Activated T-helper 1 cell treated with anti-CD3 and anti-CD28 coated beads, Interleukin-12 subunit alpha, Interleukin-12 subunit beta, Interleukin-2, Interleukin-4 antibody, amounts not matched to agents 30 ng/mL and 10 ng/mL and 1 ng/mL, durations not matched to agents 14 hours and 24 hours and 36 hours (primary cell): ENCODE measurements at places on chromosomes 5 and 9.

- DNase-seq = no peak
These were observed 143.8 kb upstream of the VLDLR start for GRCh38 chr9:2477755-2478154.

GRCh38 chr9:10059044-10059443 is 553.8 kb downstream of the PTPRD start:
- DNase-seq = no peak

DNA sequence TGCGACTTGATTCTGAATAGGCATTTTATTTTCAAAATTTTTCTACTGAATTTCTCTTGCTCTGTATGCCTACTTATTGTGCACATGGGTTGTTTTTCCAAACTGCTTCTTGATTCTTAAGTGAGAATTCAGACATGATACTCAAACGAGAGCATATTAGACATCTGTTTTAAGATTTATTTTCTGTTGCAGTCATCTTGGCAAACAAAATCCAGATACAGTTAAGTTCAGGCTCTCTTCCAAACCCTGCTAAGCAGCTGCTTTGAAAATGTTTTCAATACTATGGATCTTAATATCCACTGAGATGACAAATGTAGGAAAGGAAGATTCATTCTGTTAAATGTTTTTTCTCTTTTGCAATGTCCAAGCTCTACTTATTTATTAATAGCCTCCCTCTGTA is 4.5 kb downstream of the TMEM215 start:
- DNase-seq = no peak

DNA sequence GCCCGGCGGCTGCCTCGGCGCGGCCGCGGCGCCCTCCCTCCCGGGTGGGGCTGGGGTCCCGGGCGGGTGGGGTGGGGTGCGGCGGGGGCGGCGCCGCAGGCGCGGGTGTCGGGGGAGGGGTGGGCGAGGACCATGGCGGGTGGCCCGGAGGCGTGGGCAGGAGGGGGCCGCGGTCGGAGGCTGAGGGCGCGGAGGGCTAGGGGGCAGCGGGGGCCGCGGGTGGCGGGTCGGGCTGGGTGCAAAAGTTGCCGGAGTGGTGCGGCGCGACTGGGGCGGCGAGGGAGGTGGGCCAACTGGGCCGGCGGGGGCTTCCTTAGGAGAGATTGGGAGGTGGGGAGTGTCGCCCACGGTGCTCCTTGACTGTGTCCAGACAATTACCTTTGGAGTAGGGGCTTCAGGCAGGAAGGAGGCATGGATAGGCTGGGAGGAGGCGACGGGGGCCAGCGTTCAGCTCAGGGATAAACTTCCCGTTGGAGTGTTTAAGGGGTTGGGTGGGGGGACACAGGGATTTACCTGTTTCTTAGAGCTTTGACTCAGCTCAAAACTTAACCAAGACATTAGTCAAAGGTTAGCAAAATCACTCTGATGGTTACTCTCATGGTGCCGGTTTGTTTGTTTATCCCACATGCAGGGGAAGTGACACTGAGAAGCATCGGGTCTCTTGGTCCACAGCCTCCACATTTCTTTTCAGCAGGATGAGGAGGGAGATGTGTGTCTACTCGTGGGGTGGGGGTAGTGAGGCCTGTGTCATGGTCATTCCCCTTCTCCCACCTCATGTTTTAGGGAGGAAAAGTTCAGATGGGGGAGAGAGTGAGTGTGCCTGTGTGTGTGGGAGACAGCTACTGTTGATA is 859 bp downstream of the CSNK1G3 start:
- DNase-seq = peak; percentile 25

GRCh38 chr9:137593176-137593575 is 2.9 kb upstream of the ZMYND19 start:
- DNase-seq = no peak

GRCh38 chr5:172667786-172668593 is 26.9 kb downstream of the NEURL1B start:
- DNase-seq = no peak

DNA sequence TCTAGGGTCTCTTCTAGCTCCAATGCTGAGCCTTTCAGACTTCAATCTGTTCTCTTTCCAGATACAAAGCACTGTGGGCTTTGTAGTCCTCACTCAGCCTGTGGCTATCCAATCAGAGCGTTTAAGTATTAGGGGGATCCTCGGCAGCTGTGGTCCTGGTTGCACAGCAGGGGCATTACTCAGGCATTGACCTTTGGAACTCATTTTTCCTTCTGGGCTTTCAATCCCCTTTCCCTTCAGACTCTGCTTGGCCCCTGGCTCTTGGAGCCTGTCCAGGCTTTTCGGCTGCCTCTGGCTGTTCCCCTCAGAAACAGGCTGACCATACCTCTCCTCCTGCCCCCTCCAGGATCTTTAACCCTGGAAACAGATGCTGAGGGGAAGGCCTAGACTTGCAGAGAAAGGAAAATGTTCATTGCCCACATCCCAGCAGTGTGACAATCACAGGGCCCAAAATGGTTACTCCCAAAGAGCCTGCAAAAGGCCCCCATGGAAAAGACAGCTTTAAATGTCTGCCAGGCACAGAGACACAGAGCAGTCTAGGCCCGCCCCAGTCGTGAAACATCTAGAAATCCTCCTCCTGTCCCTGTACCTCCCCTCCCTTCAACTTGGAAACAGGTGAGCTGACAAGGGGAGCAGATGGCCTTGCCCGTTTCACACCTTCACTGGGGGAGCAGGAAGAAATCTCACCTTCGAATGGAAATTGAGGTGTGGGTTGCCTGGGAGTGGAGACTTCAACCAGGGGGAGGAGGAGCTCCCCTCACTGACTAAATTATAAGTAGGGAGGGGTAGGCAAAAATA is 13.7 kb downstream of the C1QTNF2 start:
- no peak for DNase-seq

GRCh38 chr9:94054716-94055115 is 29.5 kb upstream of the PTPDC1 start:
- no peak for DNase-seq

DNA sequence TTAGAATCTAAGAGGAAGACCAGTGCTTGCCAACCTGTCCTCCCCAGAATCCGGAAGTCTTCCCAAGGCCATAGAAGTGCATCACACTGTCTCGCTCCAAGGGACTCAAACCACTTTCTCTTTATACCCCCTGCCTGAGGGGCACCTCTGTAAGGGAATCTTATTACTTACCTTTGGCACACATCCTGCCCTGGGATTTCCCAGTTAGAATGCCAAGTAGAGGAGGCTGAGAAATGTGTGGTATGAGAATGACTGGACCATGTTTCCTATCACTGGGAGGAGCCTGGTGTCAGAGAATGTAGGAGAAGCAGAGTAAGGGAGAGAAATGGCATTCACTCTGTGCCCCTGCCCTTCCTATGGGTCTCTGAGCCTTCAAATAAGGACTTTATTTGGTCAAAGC is 85.8 kb downstream of the AOPEP start:
- DNase-seq = no peak

DNA sequence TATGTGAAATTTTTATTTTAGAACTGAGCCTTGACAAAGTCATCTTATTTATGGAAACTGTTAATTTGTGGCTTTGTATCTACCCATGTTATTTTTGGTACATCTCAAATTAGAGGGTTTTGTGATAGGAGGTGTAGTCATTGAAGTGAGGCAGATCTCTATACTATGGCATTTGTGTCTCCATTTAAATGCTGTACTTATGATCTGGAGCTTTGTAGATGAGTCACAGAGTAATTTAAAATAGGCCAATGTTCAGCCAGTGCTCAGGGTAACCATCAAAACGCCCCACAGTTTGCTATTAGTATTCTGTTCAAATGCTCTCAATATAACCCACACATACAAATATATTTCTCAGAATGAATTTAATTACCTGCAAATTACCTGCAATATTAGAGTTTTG is 351.5 kb upstream of the KLF9 start:
- no peak for DNase-seq

DNA sequence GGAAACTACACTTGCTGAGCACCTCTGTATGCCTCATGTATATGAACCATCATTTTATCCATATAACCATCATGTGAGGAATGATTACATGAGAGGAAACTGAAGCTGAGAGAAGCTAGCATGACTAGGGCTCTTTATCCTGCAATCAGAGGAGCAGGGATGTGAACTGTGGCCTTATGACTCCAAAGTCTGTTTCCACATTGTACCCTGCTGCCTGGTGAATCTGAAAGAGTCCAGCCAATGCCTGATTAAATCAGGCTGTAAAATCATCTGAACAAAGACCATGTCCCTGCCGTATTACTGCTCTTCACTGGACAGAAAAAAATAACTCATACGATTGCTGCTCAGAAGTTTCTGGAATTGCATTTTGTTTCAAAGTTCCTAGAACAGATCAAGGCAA is 67.0 kb downstream of the LPAR1 start:
- DNase-seq = no peak
